ENCODE measurements at places on chromosomes 11 and 22.

GRCh38 chr11:65445604-65446445, 23.2 kb downstream of the NEAT1 start:
- no peak for DNase-seq

GRCh38 chr22:46122511-46122971, 27.8 kb upstream of the PPARA start:
- no peak for DNase-seq

DNA sequence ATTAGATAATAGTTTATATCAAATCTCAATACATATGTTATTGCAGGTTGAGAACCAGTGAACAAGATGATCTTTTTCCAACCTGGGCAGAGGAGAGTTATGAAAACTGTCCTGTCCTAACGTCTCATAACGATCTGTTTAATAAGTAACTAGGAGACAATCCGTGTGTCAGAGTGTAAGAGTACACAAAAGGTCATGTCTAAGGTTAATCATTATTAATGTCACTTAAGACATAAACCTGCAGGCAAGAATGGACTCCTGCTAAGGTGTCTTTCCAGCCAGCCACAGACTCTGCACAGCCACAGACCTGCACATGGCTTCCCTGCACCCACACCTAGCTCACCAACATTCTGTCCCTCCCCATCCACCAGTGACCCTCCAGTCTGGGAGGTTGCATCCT, 10.1 kb downstream of the SLC5A4 start:
- no peak for DNase-seq

DNA sequence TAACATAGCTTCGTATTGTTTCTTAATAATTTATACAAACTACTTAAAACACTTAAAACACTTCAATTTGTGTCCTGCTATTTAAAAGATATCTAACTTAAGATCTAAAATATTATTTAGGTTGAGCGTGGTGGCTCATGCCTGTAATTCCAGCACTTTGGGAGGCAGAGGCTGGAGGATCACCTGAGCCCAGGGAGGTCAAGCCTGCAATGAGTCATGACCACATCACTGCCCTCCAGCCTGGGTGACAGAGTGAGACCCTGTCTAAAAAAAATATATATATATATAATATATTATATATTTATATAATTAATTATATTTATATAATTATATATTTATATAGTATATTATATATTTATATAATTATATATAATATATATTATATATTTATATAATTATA, 4.2 kb upstream of the CTR9 start:
- no peak for DNase-seq

- no peak for DNase-seq
These were observed 4.0 kb downstream of the NLRP6 start for GRCh38 chr11:282171-282570.

DNA sequence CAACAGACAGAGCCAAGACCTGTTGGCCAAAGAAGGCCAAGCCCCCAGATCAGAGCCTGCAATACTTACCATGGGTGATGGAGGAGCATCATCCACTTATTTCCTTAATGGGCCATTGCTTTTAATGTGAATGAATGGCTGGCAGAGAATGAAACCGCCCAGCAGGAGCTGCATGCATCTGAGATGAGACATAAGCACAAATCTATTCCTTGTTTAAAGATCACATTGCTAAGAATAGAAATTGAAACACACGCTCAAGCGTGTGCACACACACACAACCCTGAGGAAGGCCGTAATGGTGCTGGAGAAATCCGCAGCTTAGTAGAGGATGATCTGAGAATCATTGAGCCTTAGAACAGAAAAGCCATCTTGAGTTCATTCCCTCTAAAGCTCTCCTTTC, 5.3 kb upstream of the RRAS2 start:
- no peak for DNase-seq

GRCh38 chr11:64323373-64323772, 5.5 kb downstream of the PRDX5 start:
- DNase-seq: no peak

- DNase-seq: no peak
These were observed 2.2 kb downstream of the PLAAT5 start for GRCh38 chr11:63488789-63489188.

DNA sequence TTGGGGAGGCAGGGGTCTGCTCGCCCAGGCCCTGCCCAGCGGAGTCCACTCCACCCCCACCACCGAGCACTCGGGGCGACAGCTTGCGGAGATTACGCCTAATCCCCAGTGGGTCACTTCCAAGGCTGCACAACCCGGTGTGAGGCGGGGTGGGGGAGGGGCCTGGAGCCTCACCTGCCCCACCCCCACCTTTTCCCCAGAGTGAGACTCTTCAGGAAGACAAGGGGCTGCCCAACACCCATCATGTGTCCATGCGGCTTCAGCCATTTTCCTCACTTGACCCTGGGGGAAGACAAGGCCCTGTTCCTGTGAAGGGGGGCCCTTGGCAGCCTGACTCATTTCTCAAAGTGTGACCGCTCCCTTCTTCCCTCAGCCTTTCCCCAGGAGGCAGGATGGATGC, 12.5 kb downstream of the SYNGR1 start:
- DNase-seq: no peak

DNA sequence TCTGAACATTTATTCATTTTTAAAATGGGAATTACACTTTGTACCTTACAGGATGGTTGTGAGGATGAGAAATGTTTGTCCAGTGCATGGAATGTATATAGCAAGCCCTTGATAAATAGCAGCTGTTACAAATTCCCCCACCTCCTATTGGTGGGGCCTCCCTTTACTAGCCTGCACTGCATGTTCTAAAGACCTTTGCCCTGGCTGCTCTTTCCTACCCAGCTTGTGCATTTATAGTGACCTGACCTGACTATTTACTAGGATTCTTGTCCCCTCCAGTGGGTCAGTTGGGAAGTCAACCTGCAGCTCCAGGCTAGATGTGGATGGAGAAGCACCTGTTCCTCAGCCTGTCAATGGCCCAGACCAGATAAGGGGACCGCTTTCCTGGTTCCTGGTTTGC, 180.3 kb downstream of the HIPK3 start:
- DNase-seq: no peak

- DNase-seq: no peak
These were observed 129.5 kb downstream of the ATG16L2 start for GRCh38 chr11:72943664-72944063.

DNA sequence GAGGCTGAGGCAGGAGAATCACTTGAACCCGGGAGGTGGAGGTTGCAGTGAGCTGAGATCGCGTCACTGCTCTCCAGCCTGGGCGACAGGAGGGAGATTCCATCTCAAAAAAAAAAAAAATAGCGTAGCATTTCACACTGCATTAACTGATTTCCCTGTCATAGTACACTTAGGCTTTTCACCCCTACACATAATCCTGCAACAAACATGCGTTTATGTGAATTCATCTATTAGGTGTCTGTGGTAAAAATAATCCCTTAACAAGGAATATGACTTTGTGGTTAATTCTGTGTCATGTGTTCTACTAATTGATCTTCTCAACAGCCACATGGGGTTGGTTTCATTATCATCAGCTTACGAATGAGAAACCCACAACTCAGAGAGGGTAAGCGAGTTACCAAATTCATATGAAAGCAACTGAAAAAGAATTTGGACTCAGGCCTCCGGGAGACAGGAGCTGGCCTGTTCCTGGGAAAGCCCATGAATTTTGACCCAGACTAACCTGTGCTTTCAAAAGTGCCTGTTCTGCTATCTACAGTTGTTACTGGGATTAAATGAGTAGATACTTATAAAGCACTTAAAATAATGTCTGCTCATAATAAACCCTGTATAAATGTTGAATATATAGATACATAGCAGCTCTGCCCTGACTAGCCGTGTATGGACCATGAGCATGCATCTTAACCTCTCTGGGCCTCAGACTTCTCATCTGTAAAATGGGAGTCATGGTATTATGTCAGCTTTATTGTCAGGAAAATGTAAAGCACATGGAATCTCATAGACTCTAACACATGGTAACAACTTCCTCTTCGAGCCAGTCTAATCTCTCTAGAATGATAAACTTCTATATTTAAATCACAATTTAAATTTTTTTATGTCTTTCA, 36.6 kb downstream of the KCNJ1 start:
- DNase-seq: no peak

DNA sequence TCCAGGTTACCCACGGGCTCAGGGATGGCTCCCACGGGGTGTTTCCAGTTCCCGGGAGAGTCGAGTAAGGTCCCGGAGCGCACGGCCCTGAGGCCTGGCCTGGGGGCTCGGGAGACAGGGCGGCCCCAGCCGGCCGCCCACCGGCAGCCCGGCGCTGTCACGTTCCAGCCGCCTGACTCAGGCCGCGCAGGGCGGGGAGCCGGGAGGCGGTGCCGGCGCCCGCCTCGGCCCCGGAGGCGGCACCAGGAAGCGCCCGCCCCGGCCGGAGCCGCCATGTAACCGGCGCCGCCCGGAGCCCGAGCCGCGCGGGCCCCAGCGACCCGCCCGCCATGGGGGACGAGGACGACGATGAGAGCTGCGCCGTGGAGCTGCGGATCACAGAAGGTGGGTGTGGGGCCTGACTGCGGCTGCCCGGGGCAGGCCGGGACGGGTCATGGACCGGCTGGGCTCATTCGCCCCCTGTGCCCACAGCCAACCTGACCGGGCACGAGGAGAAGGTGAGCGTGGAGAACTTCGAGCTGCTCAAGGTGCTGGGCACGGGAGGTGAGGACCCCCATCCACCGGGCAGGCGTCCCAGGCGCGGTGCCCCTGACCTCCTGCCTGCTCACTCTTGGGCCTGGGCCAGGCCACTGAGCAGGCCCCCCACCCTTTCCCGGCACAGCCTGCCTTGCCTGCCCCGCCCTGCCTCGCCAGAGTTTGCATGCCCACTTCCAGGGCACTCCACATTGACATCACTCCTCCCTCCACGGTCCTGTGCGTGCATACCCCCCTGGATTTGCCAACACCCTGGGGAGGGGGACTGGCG, at the start of gene RPS6KA4:
Gene RPS6KA4, plus strand, starts transcription at position 256 of the 805 bp plus-strand sequence. Its CDS starts 74 bp downstream, at position 330.
- no peak for DNase-seq

GRCh38 chr22:50270666-50271394, 650 bp upstream of the MAPK11 start:
- no peak for DNase-seq

GRCh38 chr22:31647523-31648320, 14.3 kb downstream of the PISD start:
- peak; percentile 75 for DNase-seq

DNA sequence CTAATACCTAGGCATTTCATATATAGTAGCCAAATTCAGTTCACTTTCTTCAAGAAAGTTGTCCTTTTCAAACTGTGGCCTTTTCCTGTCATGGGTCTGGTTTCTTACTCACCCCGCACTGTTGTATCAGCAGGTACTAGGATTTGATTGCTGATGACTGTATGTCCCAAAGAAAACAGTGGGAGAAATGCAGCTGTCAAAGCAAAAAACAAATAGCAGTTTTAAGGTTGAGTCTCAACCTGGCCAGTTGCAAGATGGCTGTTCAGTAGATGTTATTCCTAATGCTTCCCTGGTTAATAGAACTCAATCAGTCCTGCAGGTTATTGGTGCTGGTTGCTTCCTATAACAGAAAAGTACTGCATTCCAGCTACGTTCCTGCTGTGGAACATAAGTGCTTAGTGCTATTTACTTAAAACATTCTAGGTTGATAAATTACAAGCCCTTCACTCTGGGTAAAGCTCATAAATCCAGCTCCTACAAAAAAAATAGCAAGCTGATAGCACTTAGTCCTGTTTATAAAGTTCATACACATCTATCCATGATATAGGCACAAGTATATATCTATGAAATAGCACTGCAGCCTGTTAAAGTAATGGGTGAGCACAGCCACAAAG, 26.6 kb downstream of the NF2 start:
- no peak for DNase-seq

- DNase-seq: no peak
These were observed 4.0 kb downstream of the APBB1 start for GRCh38 chr11:6414874-6415328.

- no peak for DNase-seq
These were observed 9.6 kb downstream of the REXO2 start for GRCh38 chr11:114448749-114449482.

DNA sequence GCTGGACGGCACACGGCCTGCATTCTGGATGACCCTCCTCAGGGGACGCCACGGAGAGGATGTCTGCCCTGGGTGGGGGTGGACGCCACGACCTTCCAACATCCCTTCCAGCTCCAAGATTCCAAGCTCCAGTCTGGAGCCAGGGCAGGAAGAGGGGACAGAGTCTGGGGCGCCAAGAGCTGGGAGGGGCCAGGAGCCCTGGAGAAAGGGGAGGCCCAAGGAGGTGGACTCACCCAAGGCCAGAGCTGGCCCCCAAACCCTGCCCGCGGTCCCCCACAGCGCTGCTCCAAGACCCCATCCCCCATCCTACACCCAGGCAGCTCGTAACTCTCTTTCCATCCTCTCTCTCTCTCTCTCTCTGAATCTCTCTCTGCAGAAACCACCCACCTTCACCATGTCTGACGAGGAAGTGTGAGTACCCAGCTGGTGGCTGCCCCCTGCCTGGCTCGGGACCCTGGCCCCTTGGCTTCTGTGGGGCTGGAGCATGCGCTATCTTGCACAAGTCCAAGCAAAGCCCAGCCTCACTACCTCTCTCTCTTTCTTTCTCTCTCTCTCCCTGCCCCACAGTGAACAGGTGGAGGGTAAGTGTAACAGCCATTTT, 3.1 kb downstream of the TNNT3 start:
- DNase-seq: no peak

GRCh38 chr22:19799322-19800190, 39.0 kb downstream of the TBX1 start:
- DNase-seq: peak; percentile 78

DNA sequence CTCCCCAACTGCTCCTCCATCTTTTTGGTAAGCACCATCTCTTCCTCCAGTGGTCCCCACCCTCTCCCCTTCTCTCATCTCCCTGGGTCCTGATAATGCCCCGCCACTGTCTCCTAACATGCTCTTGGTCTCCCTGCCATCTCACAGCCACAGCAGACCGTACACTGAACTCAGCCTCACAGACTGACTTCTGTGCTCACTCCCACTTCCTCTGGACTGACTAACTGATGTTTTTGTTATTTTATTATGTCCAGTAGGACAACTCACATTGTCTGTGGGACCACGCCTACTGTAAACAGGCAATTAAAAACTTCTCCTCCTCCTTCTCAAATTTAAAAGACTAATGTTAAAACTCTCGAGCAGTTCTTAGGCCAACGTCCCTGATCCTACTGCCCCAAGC, 2.6 kb upstream of the GNAZ start:
- no peak for DNase-seq

GRCh38 chr11:123536690-123537437, 106.8 kb downstream of the GRAMD1B start:
- DNase-seq: no peak
